T-helper 2 cell (primary cell): ENCODE measurements at places on chromosomes 7 and 10.
A peak's percentile ranks its signal among the peaks of the same experiment; 100 is the strongest.

DNA sequence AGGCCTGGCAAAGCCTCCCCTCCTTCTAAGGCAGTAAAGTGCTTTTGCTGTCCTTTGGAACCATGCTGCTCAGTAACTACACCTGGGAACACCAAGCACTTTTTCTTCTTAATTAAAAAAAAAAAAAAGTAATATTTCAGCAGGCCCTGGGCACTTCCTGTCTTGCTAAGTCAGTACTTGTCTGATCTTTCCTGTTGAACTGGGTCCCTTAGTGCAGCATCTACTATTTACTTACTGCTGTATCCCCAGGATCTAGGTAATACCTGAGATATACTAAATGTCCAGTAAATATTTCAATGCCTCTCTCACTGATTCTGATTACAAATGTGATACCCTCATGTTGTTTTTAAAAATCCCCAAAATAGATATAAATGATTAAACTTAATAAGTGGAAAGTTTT, 77.4 kb downstream of the PPP1R3C start:
- DNase-seq: no peak

DNA sequence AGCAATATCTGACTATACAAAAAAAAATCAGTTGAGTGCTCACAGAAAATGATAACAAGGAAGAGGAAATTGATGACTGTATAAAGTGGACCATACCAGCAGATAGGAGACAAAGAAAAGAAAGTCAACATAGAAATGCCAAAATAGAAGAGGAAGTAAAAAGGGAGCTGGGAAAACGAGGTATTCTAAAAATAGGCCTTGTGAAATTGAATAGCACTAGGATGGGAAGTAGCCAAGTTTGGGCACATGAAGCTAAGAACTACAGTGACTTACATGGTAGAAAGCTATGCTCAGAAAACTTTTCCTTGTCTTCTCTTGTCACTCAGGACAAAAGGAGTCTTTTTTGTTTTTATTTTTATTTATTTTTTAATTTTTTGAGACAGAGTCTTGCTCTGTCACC, 76.2 kb upstream of the APBB1IP start:
- no peak for DNase-seq

DNA sequence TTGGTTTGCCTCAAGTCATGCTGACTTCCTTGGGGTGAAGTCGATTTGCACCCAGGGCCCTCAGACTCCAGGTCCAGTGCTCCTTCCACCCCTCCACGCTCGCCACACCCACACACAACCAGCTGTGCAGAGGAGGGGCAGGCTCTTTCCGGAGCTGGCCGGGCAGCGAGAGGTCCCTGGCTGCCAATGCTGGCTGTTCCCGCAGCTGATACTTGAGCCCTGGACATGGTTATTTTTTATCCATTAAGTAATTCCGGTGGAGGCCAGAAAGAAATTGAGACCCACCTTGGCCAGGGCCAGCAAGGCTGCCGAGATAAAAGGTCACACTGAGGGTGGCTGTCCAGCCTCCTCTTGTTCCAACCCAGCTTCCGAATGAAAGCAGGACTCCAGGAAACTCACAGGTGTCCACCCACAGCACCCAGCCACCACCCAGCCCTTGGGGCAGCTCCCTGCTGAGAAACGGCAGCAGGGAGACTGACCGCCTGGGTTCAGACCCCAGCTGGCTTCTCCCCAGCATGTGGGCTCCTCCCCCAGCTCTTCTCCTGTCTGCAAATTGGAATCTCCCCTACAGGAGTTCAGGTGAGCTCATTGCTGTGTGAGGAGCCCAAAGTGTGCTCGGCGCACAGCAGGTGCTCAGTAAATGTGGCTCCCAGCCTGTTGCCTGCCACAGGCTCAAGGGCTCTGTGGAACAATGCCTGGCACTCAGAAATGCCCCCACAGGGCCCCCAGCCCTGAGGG, 77.8 kb downstream of the PDGFA start:
- no peak for DNase-seq

DNA sequence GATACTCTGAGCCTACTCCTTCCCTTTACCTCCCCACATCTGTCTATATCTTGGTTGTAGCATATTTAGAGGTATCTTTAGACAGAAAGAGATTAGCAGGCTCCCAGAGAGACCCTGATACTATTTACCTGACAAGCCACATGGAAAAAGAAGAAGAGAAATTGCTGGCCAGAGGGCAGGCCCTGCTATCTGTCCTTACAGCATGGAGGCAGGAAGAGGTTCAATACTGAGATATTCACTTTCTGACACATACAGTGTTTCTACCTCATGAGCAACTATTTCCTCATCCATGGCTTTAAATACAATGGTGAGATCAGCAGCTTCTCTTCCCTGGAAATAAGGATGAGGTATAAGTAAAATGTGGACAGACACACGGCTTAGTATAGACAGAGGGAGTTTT, 33.9 kb upstream of the TSPAN13 start:
- DNase-seq: no peak

GRCh38 chr7:23895666-23896096, 185.7 kb downstream of the STK31 start:
- no peak for DNase-seq

DNA sequence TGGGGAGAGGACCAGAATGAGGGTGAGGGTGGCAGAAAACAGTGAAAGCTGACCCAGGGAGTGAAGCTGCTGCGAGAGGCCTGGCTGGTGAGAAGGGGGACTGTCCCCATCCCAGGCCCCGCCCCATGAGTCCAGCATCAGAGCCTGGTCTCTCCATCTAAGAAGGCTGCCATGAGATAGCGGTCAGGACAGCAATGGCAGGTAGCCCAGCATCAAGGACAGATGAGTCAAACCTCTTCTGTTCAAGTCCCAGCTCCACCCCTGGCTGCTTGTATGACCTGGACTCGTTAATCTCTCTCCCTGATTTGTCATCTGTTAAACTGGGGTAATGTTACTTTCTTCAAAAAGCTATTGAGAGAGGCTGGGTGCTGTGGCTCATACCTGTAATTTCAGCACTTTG, 22.2 kb downstream of the GPNMB start:
- DNase-seq: no peak

GRCh38 chr10:63221950-63222349, 88.8 kb downstream of the NRBF2 start:
- no peak for DNase-seq

DNA sequence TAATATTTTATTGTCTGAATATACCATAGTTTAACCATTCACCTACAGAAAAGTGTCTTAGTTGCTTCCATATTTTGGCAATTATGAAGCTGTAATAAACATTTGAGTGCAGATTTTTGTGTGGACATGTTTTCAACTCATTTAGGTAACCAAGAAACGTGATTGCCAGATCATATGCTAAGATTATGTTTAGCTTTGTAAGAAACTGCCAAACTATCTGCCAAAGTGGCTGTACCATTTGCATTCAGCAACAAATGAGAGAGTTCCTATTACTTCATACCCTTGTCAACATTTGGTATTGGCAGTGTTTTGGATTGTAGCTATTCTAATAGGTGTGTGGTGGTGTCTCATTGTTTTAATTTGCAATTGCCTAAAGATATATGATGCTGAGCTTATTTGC, 233.5 kb downstream of the TMEM26 start:
- no peak for DNase-seq

DNA sequence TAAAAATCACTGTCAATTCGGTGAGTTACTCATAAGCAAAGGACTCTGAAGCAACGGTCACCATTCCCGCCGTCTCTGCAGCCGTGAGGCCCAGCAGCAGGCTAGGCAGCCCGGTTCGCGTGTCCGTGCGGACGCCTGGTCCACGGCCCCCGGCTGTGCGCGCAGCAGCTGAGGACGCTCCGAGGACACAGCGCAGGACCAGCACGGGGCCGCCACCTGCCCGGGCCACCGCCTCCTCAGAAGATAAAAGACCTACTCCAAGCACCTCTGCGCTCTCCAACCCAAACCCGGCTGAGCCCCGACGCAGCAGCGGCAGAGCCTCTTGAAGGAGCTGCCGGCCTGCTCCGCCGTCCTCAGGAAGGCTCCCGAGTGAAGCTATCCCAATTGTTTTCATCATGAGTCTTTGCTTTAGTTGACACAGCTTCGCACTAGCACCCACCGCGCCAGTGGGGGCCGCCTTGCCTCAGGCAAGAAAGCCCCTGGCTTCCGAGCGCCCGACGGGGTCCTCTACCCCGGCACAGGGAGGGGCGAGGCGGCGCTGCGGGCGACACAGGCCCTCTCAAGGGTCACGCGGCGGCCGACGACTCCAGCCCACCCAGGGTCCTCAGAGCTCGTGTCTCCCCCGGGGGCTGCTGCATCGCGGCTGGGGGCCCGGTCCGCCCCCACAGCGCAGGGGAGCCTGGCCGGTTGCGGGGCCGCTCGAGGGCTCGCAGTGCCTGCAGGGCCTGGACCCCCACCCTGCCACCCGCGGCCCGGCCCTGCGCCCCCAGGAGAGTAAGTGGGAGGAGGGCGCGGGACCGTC, 16.9 kb upstream of the GPR146 start:
- DNase-seq: no peak

GRCh38 chr10:26983156-26983555, 117.1 kb downstream of the ANKRD26 start:
- no peak for DNase-seq

DNA sequence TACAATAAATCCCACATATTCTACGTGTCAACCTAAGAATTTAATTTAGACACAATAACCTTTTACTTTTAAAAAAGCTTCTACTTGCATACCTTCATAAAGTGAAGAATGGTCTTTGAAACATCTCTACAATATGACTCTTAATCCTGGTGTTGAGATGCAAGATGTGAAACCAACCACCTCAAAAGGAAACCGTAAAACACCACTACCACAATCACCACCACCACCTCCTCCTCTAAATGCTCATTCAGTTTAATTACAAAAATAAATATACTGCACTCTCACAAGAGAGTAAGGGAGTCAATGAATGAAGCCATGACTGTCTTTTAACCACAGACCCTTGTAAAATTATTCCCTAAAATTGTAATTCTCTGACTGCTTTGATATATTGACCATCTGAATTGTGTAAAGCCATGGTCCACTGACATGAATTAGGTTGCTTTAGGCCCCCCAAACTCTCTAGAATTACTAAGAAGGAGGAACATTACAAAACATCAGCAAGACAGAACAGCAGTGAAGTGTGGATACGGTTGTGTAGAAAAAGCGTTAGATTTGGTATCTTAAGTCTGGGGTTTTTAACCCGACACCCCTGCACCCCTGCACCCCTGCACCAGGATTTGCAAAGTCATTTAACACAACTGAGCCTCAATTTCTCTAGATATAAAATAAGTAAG, 171.4 kb downstream of the SFMBT2 start:
- no peak for DNase-seq

- peak; percentile 14 for DNase-seq
Observed at GRCh38 chr10:70985824-70986622, 97.7 kb upstream of the PCBD1 start.

DNA sequence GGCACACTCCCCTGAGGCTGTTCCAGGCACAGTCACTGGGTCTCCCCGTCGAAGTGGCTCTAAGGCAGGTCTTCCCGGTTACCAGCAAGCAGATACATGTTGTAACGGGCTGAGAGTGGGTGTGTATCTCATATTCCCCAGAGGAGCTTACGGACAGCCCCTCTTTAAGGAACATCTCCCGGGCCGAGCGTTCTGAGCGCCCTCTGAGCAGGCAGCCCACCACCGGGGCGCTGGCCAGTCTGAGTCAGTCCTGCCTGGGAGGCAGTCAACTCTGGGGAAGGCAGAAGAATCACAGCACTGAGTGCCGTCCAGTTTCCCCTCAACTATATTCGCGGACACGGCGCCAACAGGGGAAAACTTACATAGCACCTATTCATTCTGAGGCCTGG, 117.4 kb downstream of the LHPP start:
- no peak for DNase-seq

GRCh38 chr7:19526639-19527038, 182.2 kb downstream of the POLR1F start:
- no peak for DNase-seq

GRCh38 chr7:111732923-111733322, 170.6 kb upstream of the IMMP2L start:
- DNase-seq: no peak
